ENCODE measurements at places on chromosomes 6 and 20.

- DNase-seq, result peak; percentile 77
Measured at GRCh38 chr6:149482545-149483333, 2.1 kb downstream of the ZC3H12D start.

DNA sequence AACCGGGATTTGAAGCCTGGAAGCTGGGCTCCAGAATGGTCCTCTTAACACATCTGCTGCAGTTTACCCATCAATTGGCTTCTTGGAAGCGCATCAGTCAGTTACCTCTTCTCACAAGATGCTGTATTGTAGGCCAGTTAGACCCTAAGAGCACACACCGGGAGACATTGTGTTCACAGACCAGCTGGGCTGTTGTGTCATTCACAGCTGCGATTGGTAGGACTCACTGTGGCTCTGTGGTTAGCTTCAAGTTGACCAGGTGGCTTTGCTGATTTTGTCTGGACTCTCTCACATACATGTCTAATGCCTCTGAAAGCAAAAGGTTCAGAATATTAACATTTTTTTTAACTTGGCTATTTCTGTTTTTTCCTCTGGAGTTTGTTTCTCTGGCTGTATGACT, 64.8 kb downstream of the SNX9 start:
- no peak for DNase-seq

- DNase-seq, result no peak
Measured at GRCh38 chr20:64206614-64207013, 42.4 kb downstream of the MYT1 start.

DNA sequence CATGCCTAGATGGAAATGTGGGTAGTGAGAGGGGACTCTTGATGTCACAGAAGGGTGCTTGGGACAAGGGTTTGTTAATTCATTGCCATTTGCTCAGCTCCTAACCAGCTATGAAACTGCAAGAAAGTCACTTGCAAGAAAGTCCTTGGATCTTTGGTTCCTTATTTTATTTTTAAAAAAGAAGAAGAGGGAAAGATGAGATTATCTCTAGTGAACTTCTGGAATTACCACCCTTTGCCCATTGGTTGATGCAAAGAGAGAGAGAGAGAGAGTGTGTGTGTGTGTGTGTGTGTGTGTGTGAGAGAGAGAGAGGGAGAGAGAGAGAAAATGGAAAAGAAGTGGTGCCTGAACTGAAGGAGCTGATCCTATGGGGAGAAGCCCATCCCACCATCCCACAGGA, 4.6 kb upstream of the SFT2D1 start:
- DNase-seq, result peak; percentile 77

DNA sequence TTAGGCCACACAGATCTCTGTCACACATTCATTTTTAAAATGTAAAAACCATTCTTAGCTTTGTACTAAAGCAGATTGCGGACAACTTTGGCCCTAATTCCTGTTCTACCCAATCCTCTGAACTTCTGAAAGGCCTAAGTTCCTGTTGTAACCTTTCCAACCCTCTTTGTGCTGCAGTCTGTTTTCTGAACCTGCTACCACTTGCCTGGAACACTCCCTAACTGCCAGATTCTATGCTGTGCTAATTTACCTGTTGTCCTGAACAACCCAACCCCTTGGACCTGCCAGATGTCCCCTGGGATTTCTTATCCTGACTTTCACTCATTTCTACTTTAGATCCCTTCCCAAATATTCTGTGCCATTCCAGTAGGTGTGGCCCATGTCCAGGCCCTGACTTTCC, 398.7 kb downstream of the ZFAND3 start:
- DNase-seq, result no peak

GRCh38 chr6:110537208-110538123, 61.1 kb upstream of the SLC22A16 start:
- peak; percentile 93 for DNase-seq

Measured in suppressor macrophage treated with lipopolysaccharide for 4 hours (primary cell).